Activated T-helper 1 cell treated with anti-CD3 and anti-CD28 coated beads, Interleukin-12 subunit alpha, Interleukin-12 subunit beta, Interleukin-2, Interleukin-4 antibody, amounts not matched to agents 30 ng/mL and 10 ng/mL and 1 ng/mL, durations not matched to agents 14 hours and 24 hours and 36 hours (primary cell): ENCODE measurements at places on chromosomes 6 and 20.
A peak's percentile ranks its signal among the peaks of the same experiment; 100 is the strongest.

- no peaks in the 10 kb centered on the region for H3K27me3 ChIP-seq
- H3K4me1 ChIP-seq, result no peaks in the 10 kb centered on the region
Measured at GRCh38 chr20:61789329-61789728, 276.4 kb downstream of the TAF4 start.

GRCh38 chr6:11705483-11705882, 73.1 kb downstream of the ADTRP start:
- H3K4me1 ChIP-seq, result peaks cover 37% of the 10 kb centered on the region
- H3K27ac ChIP-seq, result peak overlapping the region; percentile 25
- H3K36me3 ChIP-seq, result peaks cover 12% of the 10 kb centered on the region
- no peak for DNase-seq

GRCh38 chr6:119030759-119031158, 47.7 kb downstream of the FAM184A start:
- no peaks in the 10 kb centered on the region for H3K36me3 ChIP-seq
- no peaks in the 10 kb centered on the region for H3K27me3 ChIP-seq
- DNase-seq, result no peak
- no peak overlapping the region for H3K27ac ChIP-seq
- H3K4me1 ChIP-seq, result no peaks in the 10 kb centered on the region

DNA sequence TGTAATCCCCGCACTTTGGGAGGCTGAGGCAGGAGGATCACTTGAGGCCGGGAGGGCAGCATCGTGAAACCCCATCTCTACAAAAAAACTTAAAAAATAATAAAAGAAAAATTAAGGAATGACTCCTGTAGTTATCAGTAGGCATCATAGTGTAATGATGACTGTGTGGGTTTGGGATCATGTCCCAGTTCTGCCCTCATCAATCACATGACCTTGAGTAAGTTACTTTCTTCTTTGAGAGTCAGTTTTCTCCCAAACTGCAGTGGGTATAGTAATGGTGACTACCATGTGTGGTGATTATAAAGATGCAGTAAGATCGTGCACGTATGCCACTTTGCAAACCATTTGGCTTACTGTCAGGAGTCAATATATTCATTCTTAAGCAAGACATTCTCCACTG, 89.2 kb downstream of the TXNDC5 start:
- H3K36me3 ChIP-seq, result no peaks in the 10 kb centered on the region
- no peaks in the 10 kb centered on the region for H3K4me1 ChIP-seq
- no peak overlapping the region for H3K4me3 ChIP-seq
- peaks cover 2% of the 10 kb centered on the region for H3K27me3 ChIP-seq
- no peak overlapping the region for H3K27ac ChIP-seq

GRCh38 chr20:63811491-63811875, 19.6 kb downstream of the ZBTB46 start:
- no peaks in the 10 kb centered on the region for H3K4me1 ChIP-seq
- DNase-seq, result no peak
- peaks cover 3% of the 10 kb centered on the region for H3K27me3 ChIP-seq

GRCh38 chr6:73362869-73363536, 545 bp downstream of the KHDC3L start:
- peaks cover 1% of the 10 kb centered on the region for H3K27me3 ChIP-seq
- no peaks in the 10 kb centered on the region for H3K36me3 ChIP-seq
- no peak overlapping the region for H3K27ac ChIP-seq
- no peak for DNase-seq
- H3K4me3 ChIP-seq, result no peak overlapping the region

- DNase-seq, result no peak
- H3K27me3 ChIP-seq, result no peaks in the 10 kb centered on the region
- H3K4me1 ChIP-seq, result no peaks in the 10 kb centered on the region
- peaks cover 43% of the 10 kb centered on the region for H3K36me3 ChIP-seq
Measured at GRCh38 chr6:105318660-105319059, 84.2 kb downstream of the PREP start.

- no peak for DNase-seq
- H3K36me3 ChIP-seq, result peaks cover 6% of the 10 kb centered on the region
- H3K4me1 ChIP-seq, result no peaks in the 10 kb centered on the region
- no peak overlapping the region for H3K27ac ChIP-seq
- no peaks in the 10 kb centered on the region for H3K27me3 ChIP-seq
Measured at GRCh38 chr6:143745166-143746133, 67.7 kb downstream of the PHACTR2 start.

GRCh38 chr6:17395112-17395511, 1.7 kb downstream of the CAP2 start:
- H3K4me1 ChIP-seq, result no peaks in the 10 kb centered on the region
- peaks cover 46% of the 10 kb centered on the region for H3K27me3 ChIP-seq
- no peak overlapping the region for H3K4me3 ChIP-seq
- no peak for DNase-seq
- no peak overlapping the region for H3K27ac ChIP-seq

DNA sequence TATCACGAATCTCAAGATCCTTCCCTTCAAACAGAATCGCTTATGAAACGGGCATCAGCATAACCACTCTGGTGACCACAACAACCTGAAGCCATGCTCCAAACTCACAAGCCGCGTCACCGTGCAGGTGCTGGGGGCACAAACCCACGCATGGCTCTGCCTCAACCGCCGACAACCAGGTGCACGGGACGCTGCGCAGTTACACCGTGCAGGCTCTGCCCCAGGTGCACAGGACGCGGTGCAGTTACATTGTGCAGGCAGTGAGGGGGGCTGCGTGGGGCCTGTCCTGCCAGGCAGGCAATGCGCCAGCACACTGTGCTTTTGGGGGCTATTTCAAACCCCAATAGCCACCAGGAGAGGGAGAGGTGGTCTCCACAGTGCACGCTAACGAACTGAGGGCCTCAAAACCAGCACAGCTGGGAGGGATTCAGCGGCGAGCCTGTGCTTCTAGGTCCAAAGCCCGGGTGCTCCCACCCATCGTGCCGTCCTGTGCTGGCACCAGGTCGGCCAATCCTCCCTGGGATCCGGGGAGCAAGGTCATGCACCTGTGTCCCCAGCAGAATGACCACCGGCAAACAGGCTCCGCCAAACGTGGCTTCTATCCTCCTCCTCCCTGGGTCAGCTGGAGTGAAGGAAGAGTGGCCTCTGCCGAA, 35.8 kb downstream of the ZBTB46 start:
- H3K4me3 ChIP-seq, result no peak overlapping the region
- no peak overlapping the region for H3K27ac ChIP-seq
- peaks cover 6% of the 10 kb centered on the region for H3K27me3 ChIP-seq
- no peak for DNase-seq
- no peaks in the 10 kb centered on the region for H3K4me1 ChIP-seq
- no peaks in the 10 kb centered on the region for H3K36me3 ChIP-seq

DNA sequence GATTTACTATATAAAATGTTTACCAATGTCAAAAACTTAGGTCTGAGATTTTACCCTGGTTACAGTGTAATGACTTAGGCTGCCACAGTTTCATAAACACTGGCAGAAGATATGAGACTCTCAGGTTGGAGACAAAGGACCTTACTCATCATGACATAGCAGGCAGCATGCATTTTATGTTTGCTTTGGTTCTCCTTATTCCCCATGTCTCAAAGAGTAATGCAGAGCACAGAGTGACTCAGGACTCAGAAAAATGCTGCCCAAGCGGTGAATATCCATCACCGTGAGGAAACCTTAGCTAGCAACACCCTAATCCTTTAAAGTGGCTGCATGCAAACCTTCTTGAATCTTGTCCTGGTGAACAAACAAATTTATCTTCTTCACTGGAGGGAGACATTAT, 112.1 kb upstream of the EYS start:
- H3K4me1 ChIP-seq, result no peaks in the 10 kb centered on the region
- no peak overlapping the region for H3K4me3 ChIP-seq
- H3K27me3 ChIP-seq, result no peaks in the 10 kb centered on the region
- DNase-seq, result no peak
- H3K27ac ChIP-seq, result no peak overlapping the region
- no peaks in the 10 kb centered on the region for H3K36me3 ChIP-seq

- H3K27ac ChIP-seq, result no peak overlapping the region
- peaks cover 46% of the 10 kb centered on the region for H3K4me1 ChIP-seq
- no peak for DNase-seq
- peaks cover 5% of the 10 kb centered on the region for H3K36me3 ChIP-seq
- peaks cover 2% of the 10 kb centered on the region for H3K27me3 ChIP-seq
Measured at GRCh38 chr20:62064770-62065673, 659 bp downstream of the TAF4 start.

DNA sequence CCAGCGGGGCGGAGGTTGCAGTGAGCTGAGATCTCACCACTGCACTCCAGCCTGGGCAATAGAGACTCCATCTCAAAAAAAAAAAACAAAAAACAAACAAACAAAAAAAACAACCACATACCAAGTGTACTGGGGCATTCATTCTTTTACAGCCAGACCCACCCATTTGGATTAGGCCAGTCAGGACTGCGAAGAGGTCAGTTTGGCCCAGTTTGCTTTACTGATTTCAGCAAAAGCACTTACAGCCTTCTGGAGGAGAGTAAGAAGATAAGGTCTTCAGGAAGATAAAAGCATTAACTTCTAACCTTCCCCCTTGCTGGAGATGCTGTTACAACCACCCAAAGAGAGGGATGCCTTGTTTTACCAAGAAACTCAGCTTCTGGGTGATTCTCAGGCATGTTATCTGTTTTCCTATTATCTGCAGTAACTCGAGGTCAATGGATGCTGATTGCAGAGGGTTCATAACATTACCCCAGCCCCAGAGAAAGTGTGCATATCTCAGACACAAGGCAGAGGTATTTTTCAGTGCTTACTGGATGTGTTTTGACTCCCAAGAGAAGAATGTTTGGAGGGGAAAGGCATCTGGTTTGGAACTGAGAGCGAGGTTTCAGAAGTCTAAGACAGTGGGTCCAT, 118.9 kb downstream of the RIN2 start:
- no peak for DNase-seq
- no peak overlapping the region for H3K27ac ChIP-seq
- H3K27me3 ChIP-seq, result peaks cover 3% of the 10 kb centered on the region
- H3K4me1 ChIP-seq, result no peaks in the 10 kb centered on the region

DNA sequence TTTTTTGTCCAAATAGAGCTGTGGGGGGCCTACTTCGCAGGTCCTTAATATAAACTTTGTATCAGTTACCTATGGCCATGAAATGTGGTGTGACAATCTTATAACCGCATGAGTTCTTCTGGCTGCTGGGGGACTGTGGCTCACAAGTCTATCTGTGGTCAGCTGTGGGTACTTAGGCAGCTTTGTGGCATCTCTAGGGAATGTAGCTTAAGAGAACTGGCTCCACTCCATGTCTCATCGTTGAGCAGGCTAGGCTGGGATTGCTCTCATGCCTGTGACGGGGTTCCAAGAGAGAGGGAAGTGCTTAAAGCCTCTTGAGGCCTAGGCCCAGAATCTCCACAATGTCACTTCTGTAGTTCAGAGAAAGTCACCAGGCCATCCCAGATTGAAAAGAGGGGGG, 140.5 kb downstream of the BTBD3 start:
- H3K4me1 ChIP-seq, result no peaks in the 10 kb centered on the region
- H3K27ac ChIP-seq, result no peak overlapping the region
- no peak for DNase-seq
- no peak overlapping the region for H3K4me3 ChIP-seq
- H3K36me3 ChIP-seq, result no peaks in the 10 kb centered on the region
- H3K27me3 ChIP-seq, result no peaks in the 10 kb centered on the region

GRCh38 chr20:17940224-17940971, 28.2 kb downstream of the SNX5 start:
- no peak overlapping the region for H3K4me3 ChIP-seq
- H3K27me3 ChIP-seq, result no peaks in the 10 kb centered on the region
- H3K27ac ChIP-seq, result peak overlapping the region; percentile 3
- no peak for DNase-seq
- H3K4me1 ChIP-seq, result peaks cover 35% of the 10 kb centered on the region
